ENCODE measurements at places on chromosomes 1 and 21. TPM values are rescaled to one million over a fixed set of nuclear protein-coding genes. Genes with fewer than 3 reads are reported as not detected.

DNA sequence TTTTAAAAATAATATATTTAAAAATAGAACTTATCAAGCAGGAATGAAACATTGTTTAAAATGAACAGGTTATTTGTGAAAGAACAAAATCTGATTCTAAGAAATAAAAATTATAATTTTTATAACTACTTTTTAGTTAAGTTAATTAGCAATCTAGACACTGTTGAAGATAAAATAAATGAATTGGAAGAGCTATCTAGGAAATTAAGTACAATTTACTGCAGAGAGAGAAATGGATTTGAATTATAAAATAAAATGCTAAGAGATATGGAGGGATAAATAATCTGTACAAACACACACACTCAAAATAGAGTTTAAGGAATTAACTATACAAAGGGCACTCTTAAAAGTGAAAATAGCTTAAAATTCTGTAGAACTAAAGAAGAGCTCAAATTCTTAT lies 1123.1 kb downstream of the PLA2G4A start:
- ATAC-seq, result no peak

Gene MPC2
- 53.9 TPM for total RNA-seq

Gene CFHR5
- not detected for total RNA-seq

DNA sequence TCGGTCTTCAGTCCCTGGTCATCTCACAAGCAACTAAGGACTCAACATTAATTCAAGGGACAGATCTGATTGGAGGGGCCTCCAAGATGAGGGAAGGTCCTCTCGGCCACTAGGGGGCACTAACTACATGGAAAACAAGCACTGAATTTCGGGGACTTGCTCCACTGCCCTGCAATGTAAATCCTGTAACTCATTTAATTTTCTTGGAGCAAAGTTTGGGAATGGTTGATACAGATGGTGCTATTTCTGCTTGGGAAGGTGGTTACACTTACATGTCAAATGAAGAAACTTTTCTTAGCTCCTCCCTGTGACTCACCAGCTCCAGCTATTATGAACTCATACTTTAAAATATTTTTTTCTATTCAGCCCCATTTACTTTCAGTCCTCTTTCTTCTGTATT lies 97.4 kb upstream of the KCNJ15 start:
- ATAC-seq, result peak; percentile 51

GRCh38 chr21:16841975-16842695 lies 670.7 kb upstream of the CXADR start:
- no peak for ATAC-seq

Data from esophagus mucosa (tissue), 1 donor.